ENCODE measurements at places on chromosomes 7 and 10.

GRCh38 chr10:8072211-8072610 is 17.7 kb downstream of the GATA3 start:
- no peak for DNase-seq

DNA sequence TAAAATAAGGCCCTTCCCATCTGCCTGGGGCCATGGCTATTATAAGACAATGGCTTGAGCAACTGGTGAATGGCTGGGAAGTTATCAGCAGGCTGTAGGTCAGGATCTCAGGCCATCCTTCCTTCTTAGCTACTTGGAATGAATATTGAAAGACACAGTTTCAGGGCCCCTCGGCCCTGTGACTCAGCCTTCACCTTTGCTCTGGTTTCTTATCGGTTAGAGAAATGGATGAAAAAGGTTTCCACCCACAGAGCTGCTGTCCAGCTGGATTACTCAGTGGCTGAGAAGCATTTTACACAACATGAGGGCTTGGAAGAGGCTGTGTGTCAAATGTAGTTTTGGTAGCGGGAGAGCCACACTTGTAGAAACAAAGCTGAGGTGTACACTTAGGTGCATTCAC is 9.4 kb downstream of the ACSL5 start:
- no peak for DNase-seq

- no peak for DNase-seq
These were observed 108.3 kb upstream of the FAM20C start for GRCh38 chr7:83861-84632.

- no peak for DNase-seq
These were observed 59.5 kb downstream of the RGS10 start for GRCh38 chr10:119483001-119483400.

DNA sequence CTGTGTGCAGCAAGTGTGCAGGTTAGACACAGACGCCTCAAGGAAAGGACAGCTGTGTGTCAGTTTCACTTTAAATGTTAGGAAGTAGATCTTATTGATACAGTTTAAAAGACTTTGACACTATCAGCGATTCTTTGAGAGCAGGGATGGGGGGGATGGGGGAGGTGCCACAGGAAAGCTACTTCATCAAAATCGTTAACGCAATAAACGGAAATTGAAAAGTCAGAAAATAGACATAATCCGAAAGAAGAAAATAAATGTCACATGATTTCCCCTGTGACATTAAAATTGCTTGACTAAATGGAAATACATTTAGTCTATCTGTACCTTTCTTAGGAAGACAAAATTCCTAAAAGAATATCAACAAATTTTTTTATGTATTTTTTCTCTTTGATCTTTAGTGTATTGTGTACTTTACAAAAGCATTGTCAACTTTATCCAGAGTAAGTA is 476 bp upstream of the ZNF33B start:
- DNase-seq, result no peak

- no peak for DNase-seq
These were observed 30.1 kb downstream of the RPA3 start for GRCh38 chr7:7688310-7688709.

DNA sequence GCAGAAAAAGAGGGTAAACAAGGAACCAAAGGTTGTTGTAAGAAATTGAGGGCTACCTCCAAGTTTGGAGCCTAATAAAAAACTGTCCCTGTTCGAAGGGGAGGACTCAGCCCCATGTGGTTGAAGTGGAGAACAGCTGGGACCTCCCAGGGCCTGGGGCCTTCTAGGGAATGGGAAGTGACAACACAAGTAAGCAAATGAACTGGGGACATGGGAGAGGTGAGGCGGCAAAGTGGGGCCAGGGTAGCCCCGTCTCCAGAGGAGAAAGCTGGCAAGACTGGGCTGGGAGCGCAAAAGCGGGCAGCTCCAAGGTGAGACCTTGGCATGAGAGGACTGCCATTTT is 198.1 kb downstream of the ZNF438 start:
- no peak for DNase-seq

DNA sequence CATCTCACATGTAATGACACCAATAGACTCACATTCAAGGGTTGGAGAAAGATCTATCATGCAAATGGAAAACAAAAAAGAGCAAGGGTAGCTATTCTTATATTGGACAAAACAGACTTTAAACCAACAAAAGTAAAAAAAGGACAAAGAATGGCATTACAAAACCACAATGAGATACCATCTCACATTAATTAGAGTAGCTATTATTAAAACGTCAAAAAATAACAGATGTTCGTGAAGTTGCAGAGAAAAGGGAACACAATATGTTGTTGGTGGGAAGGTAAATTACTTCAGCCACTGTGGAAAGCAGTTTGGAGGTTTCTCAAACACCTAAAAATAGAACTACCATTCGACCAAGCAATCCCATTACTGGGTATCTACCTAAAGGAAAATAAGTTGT is 197.0 kb downstream of the SNX13 start:
- DNase-seq, result no peak

- no peak for DNase-seq
These were observed 85.8 kb upstream of the GPR22 start for GRCh38 chr7:107384025-107384424.

DNA sequence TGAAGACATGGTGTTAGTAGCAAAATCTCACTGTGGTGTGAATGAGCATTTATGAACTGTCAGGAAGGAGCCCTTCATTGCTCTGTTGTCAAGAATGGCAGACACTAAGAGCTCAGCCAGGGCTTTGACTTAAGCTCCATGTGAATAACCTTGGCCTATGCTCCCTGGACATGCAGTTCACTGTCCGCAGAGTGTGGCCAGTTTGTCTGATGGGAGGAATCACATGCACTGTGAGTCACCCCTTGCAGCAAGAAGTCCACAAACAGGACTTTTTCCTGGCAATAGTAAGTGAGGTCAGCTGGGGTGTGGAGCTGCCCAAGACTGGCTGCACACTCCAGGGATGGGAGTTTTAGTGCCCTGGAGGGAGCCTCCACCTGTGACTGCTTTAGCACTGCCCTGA is 49.5 kb downstream of the ZNF37A start:
- no peak for DNase-seq

- no peak for DNase-seq
These were observed 32.4 kb downstream of the CALML3 start for GRCh38 chr10:5557040-5557721.

- DNase-seq, result no peak
These were observed 184.9 kb downstream of the ADARB2 start for GRCh38 chr10:1552406-1552805.

DNA sequence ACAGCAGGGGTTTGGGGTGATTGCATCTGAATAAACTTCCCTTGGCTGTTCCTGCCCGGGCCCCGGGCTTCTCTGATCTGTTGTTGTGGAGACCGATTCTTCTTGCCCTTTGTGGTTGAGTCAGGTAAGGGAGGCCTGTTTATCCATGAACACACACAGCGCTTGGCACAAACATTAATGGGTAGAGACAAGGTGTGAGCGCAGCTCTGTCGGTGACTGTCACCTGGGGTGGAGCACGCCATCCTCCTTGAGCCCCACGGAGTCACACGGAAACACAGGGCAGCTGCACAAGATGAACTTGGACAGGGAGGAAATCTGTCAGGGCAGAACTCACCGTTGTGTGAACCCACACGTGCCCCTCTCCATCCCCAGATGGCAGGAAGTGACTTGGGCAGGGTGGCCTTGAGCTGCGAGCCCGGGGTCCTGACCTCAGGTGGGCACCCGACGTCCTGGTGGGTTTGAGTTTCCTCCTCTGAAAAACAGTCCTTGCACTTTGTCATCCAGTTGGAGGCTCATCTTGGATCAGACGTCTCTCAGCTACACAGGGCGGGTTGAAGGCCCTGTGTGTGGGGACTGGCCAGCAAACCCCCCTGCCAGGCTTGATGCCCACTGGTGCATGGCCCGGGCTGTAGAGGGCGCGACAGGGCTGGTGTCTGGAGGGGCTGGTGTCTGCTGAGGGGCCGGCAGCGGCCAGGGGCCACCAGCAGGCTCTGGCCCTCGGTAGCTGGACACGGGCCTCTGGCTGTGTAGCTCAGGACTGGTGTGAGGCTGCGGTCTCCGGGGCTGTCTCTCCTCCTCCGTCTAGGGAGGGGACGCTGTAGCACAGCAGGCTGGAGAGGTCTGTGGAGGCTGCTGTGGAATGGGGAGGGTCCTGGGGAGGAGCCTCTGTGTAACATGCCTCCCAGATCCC is 24.2 kb upstream of the SHH start:
- DNase-seq, result no peak

- DNase-seq, result no peak
These were observed 38.3 kb downstream of the PRF1 start for GRCh38 chr10:70564113-70564725.

- no peak for DNase-seq
These were observed 1.4 kb downstream of the UTF1 start for GRCh38 chr10:133231244-133231945.

- DNase-seq, result no peak
These were observed 36.6 kb downstream of the ADRA2A start for GRCh38 chr10:111113238-111113960.

DNA sequence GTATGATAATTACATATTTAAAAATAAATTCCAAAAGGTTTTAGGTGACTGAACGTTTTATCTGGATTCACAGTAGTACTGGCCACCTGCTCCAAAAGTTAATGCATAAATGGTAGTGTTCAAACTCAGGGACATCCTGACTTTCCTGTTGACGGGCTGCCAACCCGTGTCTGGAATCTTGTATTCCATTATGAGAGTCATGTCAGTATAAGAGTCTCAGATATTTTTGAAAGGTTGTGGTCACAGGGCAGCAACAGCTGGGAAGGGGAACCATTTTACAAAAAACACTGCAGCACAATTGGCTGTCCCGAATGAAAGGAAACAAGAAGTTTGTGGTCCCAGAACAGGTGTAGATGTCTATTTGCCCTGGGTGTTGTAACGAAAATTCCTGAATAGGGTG is 2.8 kb downstream of the TDRD1 start:
- DNase-seq, result no peak

DNA sequence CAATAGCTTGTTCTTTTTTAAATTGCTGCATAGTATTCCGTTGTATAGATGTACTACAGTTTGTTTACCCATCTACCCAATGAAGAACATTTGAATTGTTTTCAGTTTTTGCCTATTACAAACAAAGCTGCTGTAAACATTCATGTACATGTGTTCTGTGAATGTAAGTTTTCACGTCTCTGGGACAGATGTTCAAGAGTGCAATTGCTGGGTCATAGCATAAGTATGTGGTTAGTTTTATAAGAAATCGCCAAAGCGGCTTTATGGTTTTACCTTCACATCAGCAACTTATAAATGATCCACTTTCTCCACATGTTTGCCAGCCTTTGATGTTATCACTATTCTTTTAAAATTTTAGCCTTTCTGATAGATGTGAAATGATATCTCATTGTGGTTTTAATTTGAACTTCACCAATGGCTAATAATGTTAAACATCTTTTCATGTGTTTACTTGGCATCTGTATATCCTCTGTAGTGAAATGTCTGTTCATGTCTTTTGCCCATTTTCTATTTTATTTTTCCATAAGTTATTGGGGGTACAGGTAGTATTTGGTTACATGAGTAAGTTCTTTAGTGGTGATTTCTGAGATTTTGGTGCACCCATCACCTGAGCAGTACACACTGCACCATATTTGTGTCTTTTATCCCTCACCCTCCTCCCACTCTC is 73.5 kb downstream of the TBXAS1 start:
- DNase-seq, result no peak

DNA sequence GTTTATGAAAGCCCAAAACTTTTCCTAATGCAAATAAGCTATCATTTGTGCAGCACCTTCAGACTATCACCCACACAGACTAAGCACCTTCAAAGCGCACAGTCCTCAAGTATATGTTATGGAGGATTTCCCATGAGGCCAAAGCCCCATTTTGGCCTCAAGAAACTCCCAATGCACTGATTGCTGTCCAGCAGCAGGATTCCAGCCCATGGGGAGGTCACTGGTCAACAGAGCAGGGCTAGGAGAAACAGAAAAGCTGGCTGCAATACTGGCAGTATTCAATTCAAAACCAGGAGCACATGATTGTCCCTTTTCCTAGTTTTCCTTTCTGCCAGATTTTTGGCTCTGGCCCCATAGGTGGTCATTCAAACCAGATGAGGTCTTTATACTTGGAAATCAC is 24.5 kb upstream of the KIAA1217 start:
- no peak for DNase-seq

- no peak for DNase-seq
These were observed 116.8 kb downstream of the GLCCI1 start for GRCh38 chr7:8085420-8085819.

- DNase-seq, result no peak
These were observed 32.6 kb downstream of the PTPN12 start for GRCh38 chr7:77569514-77570232.

DNA sequence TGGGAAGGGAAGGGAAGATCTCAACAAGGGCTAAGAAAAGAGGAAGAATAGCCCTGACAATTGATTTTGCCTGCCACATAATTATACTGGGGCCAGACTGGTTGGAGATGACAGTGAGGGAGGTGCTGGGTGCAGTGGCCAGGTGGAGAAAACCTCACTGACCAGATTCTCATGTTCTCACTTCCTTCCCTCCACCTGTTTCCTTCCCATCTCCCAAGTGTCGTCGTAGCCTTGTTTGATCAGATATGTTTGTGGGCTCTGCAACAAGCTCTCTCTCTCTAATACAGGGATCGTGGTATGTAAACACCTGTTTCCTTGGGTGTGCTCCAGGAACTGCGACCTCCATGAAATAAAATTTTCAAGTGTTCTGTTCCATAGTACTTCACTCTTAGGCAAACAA is 60.2 kb downstream of the VCL start:
- no peak for DNase-seq

DNA sequence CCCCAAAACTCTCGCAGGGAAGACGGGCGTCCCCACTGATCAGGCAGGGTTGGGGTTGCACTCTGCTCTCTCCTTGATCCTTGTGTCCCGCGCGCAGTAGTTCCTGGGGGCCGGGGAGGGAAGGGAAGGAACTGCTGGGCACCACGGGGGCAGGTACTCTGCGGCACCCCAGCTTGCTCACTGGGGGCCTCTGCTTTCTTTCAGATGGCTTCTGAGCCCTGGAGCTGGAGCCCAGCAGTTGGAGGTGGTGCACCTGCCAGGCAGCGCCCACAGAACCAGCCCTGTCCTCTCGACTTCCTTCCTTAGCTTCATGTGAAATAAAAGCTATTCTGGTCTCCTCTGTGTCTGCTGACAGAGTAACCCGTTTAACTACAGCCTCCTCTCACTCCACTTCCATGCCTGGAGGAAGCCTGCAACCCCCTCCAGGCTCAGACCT is 12.2 kb downstream of the PLAC9 start:
- DNase-seq, result no peak

DNA sequence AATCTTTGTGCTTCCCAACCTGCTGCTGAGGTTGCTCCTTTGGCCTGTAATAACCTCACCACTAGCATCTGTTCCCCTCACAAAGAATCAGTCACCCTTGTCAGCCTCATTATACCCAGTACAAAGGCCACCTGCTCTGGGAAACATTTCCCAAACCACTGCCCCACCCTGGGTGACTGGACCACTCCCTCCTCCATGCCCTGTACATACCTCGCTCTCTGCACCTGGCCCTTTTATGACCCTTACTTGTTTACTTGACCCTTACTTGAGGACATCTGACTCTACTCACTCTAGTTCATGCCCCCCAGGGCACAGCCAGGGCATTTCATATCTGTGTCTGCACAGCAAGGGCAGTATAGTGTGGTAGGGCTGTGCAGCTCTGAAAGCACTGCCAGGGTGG is 21.4 kb upstream of the AOC1 start:
- no peak for DNase-seq

Measured in GM12878 (cell line).